ENCODE measurements at places on chromosomes 4 and X. TPM values are rescaled to one million over a fixed set of nuclear protein-coding genes. Genes with fewer than 3 reads are reported as not detected.

MID1 gene
- 1.8 TPM for polyA plus RNA-seq

NXF2 gene
- polyA plus RNA-seq: not detected

HPGD gene
- polyA plus RNA-seq: 90.0 TPM

SHROOM4 gene
- polyA plus RNA-seq: 0.62 TPM

MAGEB1 gene
- polyA plus RNA-seq: not detected

CLDN34 gene
- not detected for polyA plus RNA-seq

SLC6A8 gene
- polyA plus RNA-seq: 0.25 TPM
